ENCODE measurements at places on chromosomes 1 and 21. TPM values are rescaled to one million over a fixed set of nuclear protein-coding genes. Genes with fewer than 3 reads are reported as not detected.

NBPF26 gene
- polyA plus RNA-seq: 13.3 TPM

GRCh38 chr1:155012776-155013602, 10.4 kb downstream of the ZBTB7B start:
- no peak overlapping the region for H3K27ac ChIP-seq
- DNase-seq: no peak
- H3K4me3 ChIP-seq: no peak overlapping the region
- H3K36me3 ChIP-seq: no peaks in the 10 kb centered on the region
- H3K4me1 ChIP-seq: no peaks in the 10 kb centered on the region
- no peaks in the 10 kb centered on the region for H3K27me3 ChIP-seq

DNA sequence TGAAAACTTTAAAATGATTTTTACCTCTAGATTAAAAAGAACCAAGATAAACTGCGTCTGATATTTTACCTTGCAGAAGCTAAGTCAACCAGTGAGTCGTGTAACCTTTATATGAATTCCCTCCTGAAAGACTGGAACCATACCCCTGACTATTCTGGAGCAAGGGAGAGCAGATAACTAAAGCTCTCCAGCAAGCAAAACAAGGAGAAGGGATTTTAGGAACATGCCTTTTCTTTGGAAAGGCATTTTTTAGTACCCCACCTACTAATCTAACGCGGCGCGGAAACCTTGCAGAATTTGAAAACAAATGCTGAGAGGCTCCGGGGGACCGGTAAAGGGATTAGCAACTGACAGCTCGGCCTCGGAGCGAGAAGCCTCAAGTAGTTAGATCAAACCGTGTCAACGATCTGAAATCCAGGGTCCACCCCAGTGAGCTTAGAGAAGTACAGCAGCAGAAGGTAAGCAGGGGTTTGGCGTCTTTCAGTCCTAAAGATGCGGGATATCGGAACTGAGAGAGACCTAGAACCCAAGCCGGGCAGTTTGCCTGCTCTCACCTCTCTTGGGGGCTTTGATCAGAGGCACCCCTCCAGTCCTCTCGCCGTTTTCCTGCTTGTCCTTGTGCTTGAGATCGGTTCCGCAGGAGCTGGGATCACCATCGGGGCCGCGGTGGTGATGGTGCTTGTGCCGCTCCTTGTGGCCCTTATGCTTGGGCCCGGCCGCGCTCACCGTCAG, 954 bp downstream of the RSBN1 start:
- peaks cover 17% of the 10 kb centered on the region for H3K4me1 ChIP-seq
- peak overlapping the region; percentile 86 for H3K27ac ChIP-seq
- no peaks in the 10 kb centered on the region for H3K36me3 ChIP-seq
- DNase-seq: peak; percentile 19
- no peaks in the 10 kb centered on the region for H3K27me3 ChIP-seq

- no peaks in the 10 kb centered on the region for H3K27me3 ChIP-seq
- H3K27ac ChIP-seq: no peak overlapping the region
- no peaks in the 10 kb centered on the region for H3K36me3 ChIP-seq
- DNase-seq: no peak
- no peak overlapping the region for H3K4me3 ChIP-seq
These were observed 54.3 kb upstream of the ERO1B start for GRCh38 chr1:236336084-236336483.

DNA sequence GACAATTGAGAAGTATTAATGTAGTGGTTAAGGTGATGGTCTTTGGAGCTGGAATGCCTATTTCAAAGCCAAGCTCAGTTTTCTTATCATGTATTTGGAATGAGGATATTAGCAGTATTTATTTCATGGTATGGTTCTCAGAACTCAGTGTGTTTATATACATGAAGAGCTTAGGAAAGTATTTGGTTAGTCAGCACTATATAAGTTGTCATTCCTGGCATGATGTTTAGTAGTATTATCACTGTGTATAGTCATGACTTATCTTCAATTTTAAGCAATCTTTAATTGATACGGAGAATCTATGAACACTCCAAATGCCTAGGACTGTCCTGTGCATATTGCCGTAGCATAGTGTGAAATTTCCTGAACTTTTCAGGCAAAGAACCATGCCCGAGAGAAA, 501.9 kb upstream of the USP24 start:
- H3K4me3 ChIP-seq: no peak overlapping the region
- H3K36me3 ChIP-seq: no peaks in the 10 kb centered on the region
- no peak for DNase-seq
- H3K27me3 ChIP-seq: no peaks in the 10 kb centered on the region
- H3K27ac ChIP-seq: peak overlapping the region; percentile 96
- peaks cover 36% of the 10 kb centered on the region for H3K4me1 ChIP-seq

Measured in SK-N-SH (cell line).